ENCODE measurements at places on chromosomes 4 and X.

DNA sequence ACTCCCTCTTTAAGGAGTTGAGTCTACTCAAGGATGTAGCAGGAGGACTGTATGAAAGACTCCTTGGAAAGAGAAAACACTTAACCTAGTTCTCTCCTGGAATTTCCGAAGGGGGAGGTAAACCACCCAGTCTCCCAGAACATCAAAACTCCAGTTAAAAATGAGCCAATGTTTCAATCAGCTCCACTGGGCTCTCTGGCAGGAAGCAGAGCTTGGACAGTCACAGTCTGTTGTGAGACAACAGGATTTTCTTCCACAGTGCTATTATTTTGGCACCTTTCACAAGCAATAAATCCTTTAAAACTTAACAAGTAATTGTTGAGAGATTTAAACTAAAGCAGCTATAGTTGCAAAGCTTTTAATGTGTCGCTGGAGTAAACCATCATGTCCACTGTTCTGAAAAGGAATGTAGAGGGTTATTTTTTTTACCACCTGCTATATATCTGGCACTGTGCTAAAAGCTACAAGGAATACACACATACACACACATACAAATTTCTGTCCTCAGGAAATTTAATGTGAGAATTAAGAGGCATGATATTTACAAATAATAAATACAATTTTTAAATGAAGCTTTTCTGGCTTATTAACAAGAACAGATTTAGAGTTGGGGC is 229.2 kb upstream of the INTU start:
- no peak for DNase-seq

GRCh38 chr4:53147711-53148110 is 218.2 kb downstream of the SCFD2 start:
- DNase-seq = no peak

DNA sequence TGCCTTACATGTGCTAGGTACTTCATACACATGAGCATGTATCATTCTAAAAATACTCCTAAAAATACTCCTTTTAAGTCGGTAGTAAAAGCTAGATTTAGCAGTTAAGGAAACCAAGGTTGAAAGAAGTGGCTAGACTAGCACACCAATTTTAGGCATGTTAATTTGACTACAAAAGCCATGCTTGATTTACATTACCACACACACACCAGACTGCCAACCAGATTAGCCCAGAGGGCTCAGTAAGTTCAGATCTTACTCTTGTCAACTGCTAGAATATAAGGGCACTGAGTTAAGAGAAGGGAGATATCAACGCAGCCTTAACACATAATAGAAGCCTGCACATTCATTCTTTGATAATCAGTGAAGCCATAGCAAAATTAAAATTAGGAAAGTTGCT is 117.9 kb downstream of the MID1IP1 start:
- DNase-seq = no peak

DNA sequence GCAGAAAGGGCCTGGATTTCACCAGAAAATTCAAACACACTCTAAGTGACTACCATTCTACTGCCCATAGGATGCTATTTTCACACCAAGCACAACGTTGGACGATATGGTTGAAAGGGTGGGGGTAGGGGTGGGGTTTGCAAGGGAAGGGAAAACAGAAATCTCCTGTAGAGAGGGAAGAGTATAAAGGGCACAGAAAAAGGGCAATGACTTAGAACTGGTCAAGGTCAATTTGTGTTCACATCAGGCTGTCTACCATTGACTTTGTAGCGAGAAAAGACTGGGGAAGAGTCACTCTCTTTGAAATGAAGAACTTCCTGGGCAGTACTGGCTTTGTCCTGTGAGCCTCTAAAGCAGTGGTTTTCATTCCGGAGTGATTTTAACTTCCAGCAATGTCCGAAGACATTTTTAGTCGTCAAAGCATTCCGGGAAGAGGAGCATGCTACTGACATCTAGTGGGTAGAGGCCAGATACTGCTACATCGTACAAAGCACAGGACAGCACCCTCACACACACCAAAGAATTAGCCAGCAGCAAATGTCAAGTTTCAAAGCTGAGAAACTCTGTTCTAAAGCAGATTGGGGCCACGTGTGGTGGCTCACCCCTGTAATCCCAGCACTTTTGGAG is 48.4 kb upstream of the SLC7A3 start:
- no peak for DNase-seq

DNA sequence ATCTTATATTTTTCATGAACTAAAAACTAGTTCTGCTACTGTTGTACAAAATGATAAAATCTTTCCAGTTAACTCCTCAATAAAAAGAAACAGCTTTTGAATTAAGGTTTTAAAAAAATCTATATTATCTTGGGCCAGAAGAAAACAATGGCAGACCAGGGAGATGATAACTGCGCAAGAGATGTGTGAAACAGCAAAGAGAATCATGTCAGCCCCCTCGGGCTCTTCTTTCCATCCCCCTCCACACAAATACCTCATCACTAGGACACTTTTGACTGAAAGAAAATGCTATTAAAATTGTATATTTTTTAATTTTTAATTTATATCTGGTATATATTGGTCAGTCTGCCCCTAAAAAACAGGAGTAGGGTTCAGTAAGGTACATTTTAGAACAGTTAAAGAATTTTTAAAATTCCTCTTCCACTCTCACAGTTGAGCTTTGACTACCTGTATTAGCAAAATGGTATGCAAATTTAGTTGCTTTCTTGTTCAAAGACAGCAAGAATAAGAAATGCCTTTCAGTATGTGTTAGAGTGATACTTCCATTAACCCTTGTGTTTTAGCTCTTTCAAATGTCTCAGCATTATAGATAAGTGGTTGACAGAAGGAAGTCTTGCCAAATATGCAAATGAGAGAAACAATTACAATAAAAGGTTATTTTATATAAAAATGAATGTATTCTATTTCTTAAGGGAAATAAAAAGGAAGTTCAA is 36.4 kb upstream of the LCORL start:
- DNase-seq = no peak
